Omental fat pad (tissue), 4 donors: ENCODE measurements at places on chromosomes 4 and X.

- DNase-seq: no peak
Observed at GRCh38 chrX:45846328-45846727, 645.7 kb upstream of the DIPK2B start.

GRCh38 chr4:80336582-80336981, 1.1 kb downstream of the CFAP299 start:
- DNase-seq: no peak

DNA sequence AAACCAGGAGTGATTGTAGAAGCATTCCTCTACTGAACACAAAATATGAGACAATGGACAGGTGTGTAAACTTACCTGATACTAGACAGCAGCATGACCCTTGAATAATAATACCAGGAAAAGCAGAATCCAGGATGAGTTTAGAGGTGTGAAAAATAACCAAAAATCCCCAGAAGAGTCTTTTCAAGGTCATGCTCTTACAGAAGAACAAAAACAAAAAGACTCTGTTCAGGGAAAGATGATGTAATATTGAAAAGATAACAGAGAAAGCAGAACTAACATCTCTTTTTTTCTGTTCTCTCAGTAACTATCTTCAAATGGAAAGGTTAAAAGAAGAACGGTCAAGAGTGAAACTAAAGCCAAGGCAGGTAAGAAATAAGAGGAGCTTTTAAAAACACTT, 14.0 kb upstream of the ARHGAP10 start:
- no peak for DNase-seq

DNA sequence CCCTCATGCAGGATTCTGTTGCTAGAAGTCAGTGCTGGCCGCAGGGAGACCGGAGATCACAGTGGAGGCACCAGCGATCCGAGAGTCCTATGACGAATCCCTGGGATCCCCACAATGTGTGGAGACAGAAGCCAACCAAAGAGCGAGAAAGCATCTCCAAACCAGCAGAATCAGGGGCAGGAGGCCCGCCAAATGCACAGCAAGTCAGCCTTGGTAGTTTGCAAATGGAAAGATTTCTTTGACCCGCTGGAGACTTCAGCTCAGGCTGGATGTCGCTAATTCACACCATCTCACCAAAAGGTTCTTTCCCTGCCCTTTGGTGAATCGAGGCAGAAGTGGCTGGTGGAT, 505 bp upstream of the PKD2 start:
- DNase-seq: no peak

GRCh38 chr4:162659716-162660115, 495.9 kb upstream of the FSTL5 start:
- no peak for DNase-seq

GRCh38 chrX:118761939-118762707, 34.7 kb downstream of the IL13RA1 start:
- no peak for DNase-seq

DNA sequence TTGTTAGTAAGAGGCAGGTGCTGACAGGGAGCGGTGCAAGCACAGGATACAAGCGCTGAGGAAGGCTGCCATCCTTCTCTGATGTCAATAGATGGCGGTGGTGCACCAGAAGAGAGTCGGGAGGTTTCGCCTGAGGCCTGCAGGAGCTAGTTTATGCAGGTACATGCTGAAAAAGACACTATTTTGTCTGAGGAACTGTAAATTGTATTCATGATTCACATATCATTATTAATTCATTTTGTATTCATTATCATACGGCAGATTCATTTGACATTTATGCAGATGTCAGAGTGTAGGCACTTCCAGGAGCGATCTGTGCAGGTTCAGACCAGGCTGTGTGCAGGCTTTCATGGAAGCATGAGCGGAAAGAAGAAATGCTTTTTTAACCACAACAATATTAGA, 824.0 kb downstream of the STIM2 start:
- no peak for DNase-seq

- no peak for DNase-seq
Observed at GRCh38 chr4:150250293-150250997, 172.2 kb downstream of the DCLK2 start.

GRCh38 chr4:102503831-102504786, 3.0 kb downstream of the NFKB1 start:
- no peak for DNase-seq

GRCh38 chr4:9146967-9147366, 23.2 kb upstream of the FAM90A26 start:
- no peak for DNase-seq

- DNase-seq: no peak
Observed at GRCh38 chr4:337932-338758, 531 bp downstream of the ZNF141 start.

GRCh38 chrX:30992381-30992904, 79.4 kb downstream of the FTHL17 start:
- DNase-seq: no peak

GRCh38 chr4:155450676-155451075, 73.9 kb upstream of the MAP9 start:
- no peak for DNase-seq

- DNase-seq: no peak
Observed at GRCh38 chr4:120005076-120005475, 61.6 kb downstream of the MAD2L1 start.

- no peak for DNase-seq
Observed at GRCh38 chrX:71118985-71119535, 664 bp downstream of the MED12 start.

DNA sequence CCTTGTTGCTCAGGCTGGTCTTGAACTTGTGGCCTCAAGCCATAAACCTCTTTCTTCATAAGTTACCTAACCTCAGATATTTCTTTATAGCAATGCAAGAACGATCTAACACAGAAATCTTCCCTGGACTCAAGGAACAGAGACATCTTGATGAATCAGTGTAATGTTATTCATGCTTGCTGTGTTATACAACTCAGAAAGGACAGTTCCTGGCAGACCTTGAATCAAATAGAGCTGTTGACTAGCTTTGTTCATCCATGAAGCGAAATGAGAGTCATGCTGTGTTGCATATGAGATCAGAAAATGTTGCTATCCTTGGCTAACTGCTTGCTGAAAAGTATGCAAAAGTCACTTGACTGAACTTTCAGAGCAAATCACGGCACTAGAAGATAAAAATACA, 72.6 kb upstream of the ARHGAP24 start:
- no peak for DNase-seq

- DNase-seq: no peak
Observed at GRCh38 chr4:41678086-41678816, 70.3 kb downstream of the PHOX2B start.

- DNase-seq: no peak
Observed at GRCh38 chr4:8330821-8331574, 61.4 kb downstream of the HTRA3 start.

GRCh38 chr4:38062088-38062775, 102.0 kb downstream of the PTTG2 start:
- peak; percentile 60 for DNase-seq

GRCh38 chr4:185142564-185142911, 528 bp upstream of the SLC25A4 start:
- no peak for DNase-seq

DNA sequence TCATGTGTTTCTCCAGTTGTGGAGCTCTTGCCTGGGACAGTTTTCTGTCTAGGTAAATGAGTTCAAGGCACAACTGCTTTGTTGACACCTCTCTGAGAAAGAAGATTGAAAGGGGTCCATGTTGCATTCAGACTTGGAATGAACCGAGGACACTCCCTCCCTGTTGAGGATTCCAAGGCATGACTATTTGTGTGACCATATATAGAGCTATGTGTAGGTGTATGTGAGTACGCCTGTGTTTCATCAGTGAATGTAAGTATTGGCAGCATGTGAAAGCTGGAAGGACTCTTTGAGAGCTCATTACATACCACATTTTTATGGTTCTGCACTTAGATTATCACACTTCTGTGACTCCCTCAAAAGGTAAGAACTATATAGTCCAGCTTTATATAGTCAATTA, 3.4 kb downstream of the HEPH start:
- DNase-seq: no peak

GRCh38 chr4:30555775-30556174, 164.4 kb upstream of the PCDH7 start:
- no peak for DNase-seq

GRCh38 chr4:76035799-76036380, at the start of gene CXCL11:
TSS of gene CXCL11 (minus strand) at chr4:76036070. CDS start at chr4:76035987, 83 bp downstream.
- DNase-seq: no peak

DNA sequence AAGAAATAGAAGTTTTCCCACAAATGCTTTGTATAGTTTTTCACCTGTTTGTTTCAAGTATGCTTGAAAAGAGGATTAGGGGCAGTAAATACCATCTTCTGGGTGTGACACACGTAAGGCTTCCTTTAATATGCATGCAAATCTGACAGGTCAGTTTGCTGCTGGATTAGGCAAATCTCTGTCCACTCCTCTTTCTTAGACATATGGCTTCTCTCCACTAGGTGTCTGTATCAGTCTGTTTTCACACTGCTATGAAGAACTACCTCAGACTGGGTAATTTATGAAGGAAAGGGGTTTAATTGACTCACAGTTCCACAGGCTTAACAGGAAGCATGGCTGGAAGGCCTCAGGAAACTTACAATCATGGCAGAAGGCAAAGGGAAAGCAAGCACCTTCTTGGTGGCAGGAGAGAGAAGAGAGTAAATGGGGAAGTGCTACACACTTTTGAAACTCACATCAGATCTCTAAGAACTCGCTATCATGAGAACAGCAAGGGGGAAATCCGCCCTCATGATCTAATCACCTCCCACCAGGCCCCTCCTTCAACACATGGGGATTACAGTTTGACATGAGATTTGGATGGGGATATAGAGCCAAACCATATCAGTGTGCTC, 66.9 kb downstream of the TAB3 start:
- no peak for DNase-seq

GRCh38 chrX:153522259-153522658, 4.8 kb downstream of the ATP2B3 start:
- DNase-seq: no peak

DNA sequence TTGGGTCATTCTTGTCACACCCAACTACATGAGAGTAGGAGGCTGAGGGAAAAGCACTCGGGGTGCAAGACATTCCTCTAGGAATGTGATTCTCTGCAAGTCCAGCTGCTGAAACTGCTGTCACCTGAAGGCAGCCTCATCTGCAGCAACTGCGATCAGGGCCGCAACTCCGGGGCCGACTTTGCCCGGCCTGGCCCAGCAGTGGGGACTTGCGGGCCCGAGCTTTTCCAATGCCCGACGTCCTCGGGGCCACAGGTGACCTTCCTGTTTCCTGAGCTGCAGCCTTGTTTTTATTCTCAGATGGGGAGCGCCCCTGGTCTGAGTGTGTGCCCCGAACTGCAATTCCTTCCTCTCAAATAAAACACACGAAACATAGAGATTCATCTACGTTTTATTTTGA, 104.7 kb upstream of the NKX1-1 start:
- DNase-seq: no peak

DNA sequence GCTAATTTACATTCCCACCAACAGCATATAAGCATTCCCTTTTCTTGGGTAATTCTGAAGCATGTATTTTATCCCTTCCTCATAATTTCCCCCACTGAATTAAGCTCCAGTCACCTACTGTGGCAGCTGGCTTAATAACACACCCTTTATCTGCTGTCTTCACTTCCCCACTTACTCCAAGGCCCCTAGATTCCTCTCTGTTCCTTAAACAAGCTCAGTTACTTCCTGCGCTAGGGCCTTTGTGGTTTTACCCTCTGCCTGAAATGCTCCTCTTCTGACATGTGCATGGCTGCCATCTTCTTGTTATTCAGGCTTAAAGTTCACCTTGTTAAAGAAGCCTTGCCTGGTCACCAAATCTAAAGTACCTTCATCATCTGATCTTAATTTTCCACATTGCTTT, 47.2 kb upstream of the RPS6KA3 start:
- DNase-seq: no peak

- DNase-seq: no peak
Observed at GRCh38 chr4:76601791-76602190, 166.8 kb downstream of the SHROOM3 start.

- DNase-seq: peak; percentile 55
Observed at GRCh38 chr4:124713185-124713592, 657 bp upstream of the ANKRD50 start.

- DNase-seq: no peak
Observed at GRCh38 chr4:47705326-47705981, 132.4 kb downstream of the CORIN start.

DNA sequence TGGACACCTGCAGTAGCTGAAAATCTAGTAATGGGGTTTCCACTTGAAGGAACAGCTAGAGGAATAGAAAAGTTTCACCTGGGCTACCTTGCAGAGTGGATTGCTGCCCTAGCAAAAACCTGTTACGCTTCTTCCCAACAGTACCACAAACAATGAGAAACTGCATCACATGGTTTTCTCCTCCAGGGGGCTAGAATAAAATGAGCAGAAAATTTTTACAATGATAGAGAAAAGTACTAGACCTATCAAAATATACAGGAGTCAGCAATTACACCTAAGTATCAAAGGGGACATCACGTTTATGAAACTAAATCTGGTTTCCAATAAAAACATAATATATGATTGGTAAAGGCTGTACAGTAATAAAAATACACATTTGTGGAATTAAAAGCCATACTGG, 423.1 kb upstream of the PITX2 start:
- no peak for DNase-seq

DNA sequence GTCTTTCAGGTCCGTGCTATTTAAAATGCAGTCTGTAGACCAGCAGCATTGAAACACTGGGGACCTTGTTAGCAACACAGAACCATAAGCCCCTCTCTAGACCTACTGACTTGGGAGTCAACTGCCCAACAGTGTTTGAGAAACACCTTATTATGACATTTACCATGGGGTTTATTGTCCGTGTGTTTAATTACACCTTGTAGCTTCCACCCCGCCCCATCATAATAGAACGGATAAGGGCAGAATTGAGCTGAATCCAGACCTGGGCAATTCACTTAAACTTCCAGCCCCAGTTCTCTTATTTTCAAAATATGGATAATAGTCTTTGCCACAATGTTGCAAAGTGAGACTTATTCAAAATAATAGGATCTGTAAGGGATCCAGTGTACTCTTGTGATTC, 30.6 kb upstream of the CLNK start:
- DNase-seq: no peak

DNA sequence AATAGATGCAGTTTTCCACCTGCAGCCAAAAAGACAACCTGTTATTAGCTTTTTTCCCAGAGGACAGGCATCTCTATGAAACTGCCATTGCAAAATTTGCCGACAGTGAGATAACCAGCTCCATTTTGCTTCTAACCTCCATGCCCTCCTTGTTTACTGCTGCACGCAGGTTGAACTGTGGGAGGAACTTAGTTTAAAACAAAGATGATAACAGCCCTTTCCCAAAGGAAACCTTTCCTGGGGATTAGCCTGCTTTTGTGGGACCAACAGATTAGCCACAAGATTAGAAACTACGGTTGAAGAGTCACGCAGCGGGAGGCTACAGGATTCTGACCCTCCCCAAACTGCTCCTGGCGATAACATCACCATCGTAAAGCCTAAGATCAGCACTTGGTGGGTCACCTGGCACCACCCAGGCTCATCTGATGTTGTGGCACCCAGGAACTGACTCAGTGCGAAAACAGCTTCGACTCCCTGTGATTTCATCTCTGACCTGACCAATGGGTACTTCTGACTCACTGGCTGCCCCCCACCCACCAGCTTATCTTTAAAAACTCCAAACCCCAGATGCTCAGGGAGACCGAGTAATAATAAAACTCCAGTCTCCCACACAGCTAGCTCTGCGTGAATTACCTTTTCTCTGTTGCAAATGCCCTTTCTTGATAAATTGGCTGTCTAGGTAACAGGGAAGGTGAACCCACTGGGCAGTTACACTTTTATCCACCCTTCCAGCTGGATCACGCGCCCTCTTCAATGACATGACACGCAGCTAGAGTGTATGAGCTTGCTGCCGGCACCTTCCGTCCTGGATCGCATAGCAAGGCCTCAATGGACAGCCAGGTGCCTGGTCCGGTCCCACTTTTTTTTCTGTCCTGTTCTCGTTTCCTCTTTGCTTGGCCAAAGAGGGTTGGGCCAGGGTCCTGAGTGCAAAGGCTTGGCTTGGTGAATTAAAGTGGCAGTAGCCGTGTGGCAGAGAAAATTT, 27.2 kb downstream of the NOP14 start:
- DNase-seq: peak; percentile 25
